ENCODE measurements at places on chromosomes 6 and 20.
A peak's percentile ranks its signal among the peaks of the same experiment; 100 is the strongest.

GRCh38 chr6:167709196-167709595 lies 117.5 kb upstream of the AFDN start:
- no peak for DNase-seq

DNA sequence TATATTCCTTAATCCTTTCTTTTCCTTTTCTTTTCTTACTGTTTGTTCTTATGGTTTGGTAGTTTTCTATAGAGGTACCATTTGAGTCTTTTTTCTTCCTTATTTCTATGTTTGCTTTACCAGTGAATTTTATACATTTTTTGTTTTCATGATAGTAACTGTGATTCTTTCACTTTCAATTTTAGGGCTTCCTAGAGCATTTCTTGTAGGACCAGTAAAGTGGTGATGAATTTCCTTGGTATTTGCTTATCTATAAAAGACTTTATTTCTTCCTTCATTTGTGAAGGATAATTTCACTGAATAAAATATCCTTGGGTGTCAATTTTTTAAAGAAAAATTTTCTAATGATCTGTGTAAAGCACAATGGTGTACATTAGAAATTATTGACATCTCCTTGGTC lies 637.4 kb downstream of the CD109 start:
- DNase-seq, result no peak

GRCh38 chr6:16832043-16832567 lies 70.8 kb upstream of the ATXN1 start:
- no peak for DNase-seq

GRCh38 chr20:33671573-33672288 lies 2.5 kb downstream of the NECAB3 start:
- peak; percentile 42 for DNase-seq

- DNase-seq, result no peak
Measured at GRCh38 chr20:32216179-32217142, 8.8 kb downstream of the POFUT1 start.

DNA sequence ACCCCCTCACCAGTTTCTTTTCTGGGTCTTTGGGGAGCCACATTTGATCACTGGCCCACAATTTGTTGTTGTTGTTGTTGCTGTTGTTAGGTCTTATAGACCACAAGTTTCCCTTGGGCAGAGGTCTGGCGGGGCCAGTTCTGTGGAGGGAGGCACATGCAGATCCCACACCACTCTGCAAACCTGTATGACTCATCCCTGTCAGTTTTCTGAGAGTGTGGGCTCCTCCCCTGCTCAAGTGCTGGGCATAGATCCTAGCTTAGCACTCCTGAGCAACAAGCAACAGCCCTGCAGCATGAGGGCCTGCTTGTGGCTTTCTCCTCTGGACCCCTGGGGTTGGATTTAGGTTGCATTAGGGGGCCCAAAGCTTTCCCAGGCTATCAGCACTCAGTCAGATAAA lies 411.1 kb upstream of the HTR1E start:
- no peak for DNase-seq

- DNase-seq, result no peak
Measured at GRCh38 chr6:11315743-11316437, 83.4 kb upstream of the NEDD9 start.

DNA sequence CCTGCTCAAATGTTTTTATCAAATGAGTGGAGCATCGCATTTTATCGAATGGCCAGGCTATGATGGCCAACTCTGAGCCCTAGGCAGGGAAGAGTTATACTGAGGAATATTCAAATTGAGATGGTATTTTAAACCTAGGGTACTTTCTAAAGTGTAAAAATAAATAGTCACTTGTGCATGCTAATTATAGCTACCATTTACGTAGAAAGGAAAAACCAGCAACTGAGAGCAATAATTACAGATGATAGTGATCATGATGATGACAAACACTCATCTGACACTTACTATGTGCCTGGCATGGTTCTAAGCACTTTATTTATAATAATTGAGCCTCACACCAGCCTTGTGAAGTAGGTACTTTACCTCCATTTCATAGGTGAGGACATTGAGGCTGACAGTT lies 455.7 kb downstream of the CD83 start:
- DNase-seq, result no peak
